Epithelial cell of prostate (primary cell): ENCODE measurements at places on chromosomes 1 and 21.

- DNase-seq: no peak
Measured at GRCh38 chr1:85847356-85847755, 139.1 kb upstream of the ZNHIT6 start.

DNA sequence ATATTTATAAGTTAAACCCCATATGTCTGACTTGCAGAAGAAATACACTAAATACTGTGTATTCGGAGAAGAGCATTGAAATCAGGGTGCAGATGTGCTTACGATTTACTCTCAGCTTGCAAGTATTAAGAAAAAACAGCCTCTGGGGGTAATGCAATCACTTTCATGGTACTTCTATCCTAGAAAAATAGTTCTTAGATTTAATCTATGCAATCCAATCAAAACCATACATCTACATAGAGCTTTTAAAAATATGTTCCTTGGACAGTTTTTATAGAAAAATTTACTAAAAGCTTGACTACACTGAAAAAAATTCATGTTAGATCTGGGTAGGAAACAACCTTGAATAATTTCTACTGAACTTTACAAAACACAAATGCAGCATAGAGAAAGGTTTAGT lies 890.3 kb upstream of the ADGRL2 start:
- DNase-seq: no peak

GRCh38 chr1:85358702-85359438 lies 82.4 kb upstream of the BCL10 start:
- DNase-seq: no peak

GRCh38 chr1:94279038-94279437 lies 41.7 kb upstream of the ARHGAP29 start:
- DNase-seq: no peak

- DNase-seq: no peak
Measured at GRCh38 chr1:58783090-58783992, 506 bp downstream of the JUN start.

- DNase-seq: no peak
Measured at GRCh38 chr1:187415065-187415464, 586.3 kb downstream of the PLA2G4A start.

- peak; percentile 94 for DNase-seq
Measured at GRCh38 chr1:23865543-23865930, 2.6 kb downstream of the FUCA1 start.

GRCh38 chr1:32893198-32894018 lies 7.1 kb downstream of the HPCA start:
- no peak for DNase-seq

DNA sequence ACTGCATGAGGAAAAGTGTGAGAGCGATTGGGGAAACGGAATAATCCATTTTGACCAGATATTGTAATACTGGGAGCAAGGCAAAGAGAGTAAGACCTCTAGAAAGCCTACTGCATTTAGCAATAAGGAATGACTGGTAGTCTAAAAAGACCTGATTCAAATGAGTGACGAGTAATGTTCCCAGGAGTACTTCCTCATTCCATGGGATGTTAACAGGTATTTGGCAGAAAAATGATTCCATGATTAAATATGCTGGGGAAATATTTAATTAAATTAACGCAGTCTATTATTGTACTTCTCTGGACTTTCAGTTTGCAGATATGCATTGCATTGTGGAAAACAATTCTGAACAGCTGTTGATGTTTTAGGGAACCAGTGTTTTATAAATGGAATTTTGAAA lies 105.5 kb downstream of the RPE65 start:
- no peak for DNase-seq

- DNase-seq: no peak
Measured at GRCh38 chr1:110519125-110519810, at the start of gene KCNA10. KCNA10 (minus strand) TSS chr1:110519175; CDS start chr1:110518787, 388 bp downstream.

DNA sequence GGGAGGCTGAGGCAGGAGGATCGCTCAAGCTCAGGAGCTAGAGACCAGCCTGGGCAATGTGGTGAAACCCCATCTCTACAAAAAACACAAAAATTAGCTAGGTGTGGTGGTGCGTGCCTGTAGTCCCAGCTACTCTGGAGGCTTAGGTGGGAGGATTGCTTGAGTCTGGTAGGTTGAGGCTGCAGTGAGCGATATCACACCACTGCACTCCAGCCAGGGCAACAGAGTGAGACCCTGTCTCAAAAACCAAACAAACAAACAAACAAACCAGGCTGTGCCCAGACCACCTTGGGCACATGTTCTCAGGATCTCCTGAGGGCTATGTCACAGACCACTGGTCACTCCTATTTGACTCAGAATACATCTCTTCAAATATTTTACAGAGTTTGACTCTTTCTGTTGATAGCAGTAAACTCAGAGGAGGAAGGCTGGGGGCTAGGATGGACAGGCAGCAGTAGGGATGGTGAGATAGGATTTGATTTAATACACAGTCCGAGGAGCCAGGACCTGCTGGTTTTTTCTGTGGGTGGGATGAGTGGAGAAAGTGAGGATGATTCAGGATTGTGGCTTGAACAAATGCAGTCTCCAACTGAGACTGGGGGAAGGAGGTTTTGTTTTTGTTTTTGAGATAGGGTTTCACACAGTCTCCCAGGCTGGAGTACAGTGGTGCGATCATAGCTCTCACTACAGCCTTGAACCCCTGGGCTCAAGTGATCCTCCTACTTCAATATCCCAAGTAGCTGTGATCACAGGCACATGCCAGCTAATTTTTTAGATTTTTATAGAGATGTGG lies 46.5 kb downstream of the OLFML3 start:
- no peak for DNase-seq

DNA sequence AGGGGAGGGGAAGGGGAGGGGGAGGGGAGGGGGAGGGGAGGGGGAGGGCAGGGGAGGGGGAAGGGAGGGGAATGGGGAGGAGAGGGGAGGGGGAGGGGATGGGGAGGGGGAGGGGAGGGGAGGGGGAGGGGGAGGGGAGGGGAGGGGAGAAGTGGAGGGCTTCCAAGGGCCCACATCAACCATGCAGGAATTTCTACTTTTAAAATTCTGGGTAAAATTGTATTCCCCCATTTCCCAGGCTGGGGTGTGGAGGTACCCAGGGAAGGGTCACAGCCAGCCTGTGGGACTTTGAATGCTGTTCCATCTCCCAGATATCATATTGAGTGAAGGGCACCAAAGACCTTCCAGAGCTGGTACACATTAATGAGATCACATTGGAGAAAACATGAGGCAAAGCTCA lies 126.9 kb upstream of the ETS2 start:
- DNase-seq: no peak

DNA sequence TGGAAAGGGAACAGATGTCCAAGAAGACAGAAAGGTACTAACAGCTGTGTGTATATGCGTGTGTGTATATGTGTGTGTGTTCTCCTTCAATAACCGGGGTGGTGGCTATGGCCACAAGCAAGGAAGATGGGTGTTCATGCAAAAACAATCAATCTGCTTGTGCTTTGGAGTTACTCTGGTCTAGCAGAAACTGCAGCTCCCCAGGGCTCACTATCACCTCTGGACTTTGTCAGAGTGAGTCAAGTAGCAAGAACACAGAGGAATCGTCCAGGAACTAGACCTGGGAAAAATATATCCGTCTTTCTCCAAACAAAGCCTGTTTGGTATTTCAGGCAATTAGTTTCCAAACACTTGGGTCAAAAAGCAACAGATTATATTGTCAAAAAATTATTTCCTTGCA lies 68.6 kb downstream of the GNG12 start:
- DNase-seq: no peak

GRCh38 chr1:41249319-41249718 lies 7.2 kb upstream of the SCMH1 start:
- DNase-seq: no peak

- no peak for DNase-seq
Measured at GRCh38 chr1:54486907-54487306, 61.1 kb upstream of the ACOT11 start.

GRCh38 chr1:64302971-64303370 lies 99.5 kb downstream of the UBE2U start:
- DNase-seq: no peak

GRCh38 chr1:176220100-176220689 lies 13.1 kb upstream of the COP1 start:
- no peak for DNase-seq

DNA sequence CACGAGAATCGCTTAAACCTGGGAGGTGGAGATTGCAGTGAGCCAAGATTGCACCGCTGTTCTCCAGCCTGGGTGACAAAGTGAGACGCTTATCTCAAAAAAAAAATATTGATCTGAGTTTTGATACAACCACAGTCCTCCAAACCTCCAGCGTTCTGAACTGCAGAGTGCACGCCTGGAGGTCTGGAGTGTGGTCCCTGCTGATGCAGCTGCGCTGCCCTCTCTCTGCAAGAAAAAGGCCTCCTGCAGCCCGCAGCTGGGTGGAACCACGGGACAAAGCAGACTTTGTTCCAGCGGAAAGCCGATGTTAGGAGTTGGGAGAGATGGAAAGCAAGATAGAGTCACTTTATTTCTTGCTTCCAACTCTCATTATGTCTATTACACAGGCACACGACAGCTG lies 144.9 kb upstream of the SOD1 start:
- no peak for DNase-seq

DNA sequence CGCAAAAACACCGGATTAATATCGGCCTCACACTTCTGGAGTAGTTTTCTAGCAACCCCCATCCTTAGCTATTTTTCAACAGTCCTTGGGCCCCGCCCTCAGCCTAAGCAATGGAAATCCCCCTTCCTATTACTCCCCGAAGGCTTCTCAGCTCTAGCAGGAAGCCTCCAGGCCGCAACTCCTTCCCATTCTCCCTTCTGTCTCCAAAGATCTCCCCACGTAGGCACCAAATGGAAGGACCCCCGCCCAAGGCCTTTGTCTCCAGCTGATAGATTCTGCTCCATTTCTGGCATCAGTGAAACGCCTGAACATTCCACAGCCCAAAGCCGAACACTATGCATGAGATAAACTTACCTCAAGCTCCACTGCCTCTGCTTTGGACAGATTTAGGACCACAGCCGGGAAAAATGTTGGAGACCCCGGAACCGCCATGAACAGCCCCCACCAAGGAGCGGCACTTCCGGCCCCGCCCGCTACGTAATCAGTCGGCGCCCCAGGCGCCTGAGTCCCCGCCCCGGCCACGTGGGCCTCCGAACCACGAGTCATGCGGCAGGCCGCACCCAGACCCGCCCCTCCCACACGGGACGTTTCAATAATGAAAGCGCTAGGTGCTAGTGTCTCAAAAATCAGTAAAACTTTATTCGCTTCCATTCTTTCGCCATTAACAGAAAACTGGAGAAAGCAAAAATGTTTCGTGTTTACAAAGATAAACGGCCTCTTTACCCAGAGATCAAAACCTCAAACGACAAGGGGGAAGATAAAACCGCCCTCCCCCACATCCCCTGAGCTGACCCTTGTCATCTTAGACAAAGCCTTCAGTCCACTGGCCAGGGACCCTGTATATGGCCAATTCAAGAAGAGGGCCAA lies at the start of gene NRAS:
NRAS (minus strand) TSS at position 468 of the 867 bp plus-strand sequence. CDS start 611 bp downstream, outside the sequence.
- no peak for DNase-seq

DNA sequence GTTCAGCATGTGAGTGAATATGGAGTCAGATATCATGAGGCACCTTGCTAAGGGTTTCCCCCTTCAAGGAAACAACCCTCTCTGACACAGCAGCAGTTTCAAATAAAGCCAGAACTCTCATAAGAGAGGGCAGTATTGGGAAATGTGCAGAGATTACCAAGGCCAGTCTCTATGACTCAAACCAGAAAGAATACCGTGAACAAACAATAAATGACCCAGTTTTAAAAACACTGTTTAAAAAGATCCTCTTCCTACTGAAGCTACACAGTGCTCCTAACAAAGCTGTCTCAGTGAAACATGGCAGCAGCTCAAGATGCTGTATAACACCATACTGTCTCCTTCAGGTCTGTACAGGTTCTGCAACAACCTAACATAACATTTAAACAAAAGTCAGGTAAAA lies 102.6 kb downstream of the KIAA0319L start:
- peak; percentile 44 for DNase-seq

DNA sequence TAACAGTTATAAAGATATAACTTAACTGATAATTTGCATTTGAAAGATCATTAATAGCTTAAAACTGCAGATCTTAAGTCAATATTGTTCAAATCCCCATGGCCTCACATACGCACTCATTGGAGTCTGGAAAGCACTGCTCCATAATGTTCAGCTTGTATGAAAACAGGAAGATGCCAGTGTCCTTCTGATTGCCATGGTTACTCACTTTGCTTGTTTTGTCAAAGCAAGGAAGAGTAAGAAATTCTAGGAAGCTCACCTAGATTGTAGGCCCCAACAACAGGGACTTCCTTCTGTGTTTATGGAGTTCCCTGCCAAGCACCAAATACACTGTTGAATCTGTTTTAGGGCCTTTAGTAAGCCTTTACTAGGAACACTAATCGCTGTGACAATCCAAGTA lies 10.9 kb downstream of the GAS5 start:
- DNase-seq: no peak

- no peak for DNase-seq
Measured at GRCh38 chr21:45873418-45873817, 108.2 kb upstream of the COL6A1 start.

DNA sequence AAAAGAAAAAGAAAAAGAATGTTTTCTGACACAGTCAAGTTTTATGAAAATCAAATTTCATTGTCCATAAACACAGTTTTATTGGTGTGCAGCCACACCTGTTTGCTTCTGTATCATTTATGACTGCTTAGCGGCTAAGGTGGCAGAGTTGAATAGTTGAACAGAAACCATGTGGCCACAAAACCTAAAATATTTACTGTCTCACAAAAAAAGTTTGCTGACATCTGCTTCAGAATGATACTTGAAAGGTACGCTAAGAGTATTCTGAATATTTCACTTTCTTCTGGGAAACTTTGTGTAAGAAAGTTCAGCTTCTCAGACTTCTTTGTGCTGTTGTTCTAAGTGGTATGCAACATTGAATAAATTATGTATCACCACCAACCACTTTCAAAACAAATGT lies 6.2 kb downstream of the KCNK1 start:
- no peak for DNase-seq

GRCh38 chr21:41808094-41808493 lies 41.2 kb upstream of the RIPK4 start:
- DNase-seq: no peak

GRCh38 chr21:45110873-45111624 lies 36.7 kb downstream of the ADARB1 start:
- no peak for DNase-seq

DNA sequence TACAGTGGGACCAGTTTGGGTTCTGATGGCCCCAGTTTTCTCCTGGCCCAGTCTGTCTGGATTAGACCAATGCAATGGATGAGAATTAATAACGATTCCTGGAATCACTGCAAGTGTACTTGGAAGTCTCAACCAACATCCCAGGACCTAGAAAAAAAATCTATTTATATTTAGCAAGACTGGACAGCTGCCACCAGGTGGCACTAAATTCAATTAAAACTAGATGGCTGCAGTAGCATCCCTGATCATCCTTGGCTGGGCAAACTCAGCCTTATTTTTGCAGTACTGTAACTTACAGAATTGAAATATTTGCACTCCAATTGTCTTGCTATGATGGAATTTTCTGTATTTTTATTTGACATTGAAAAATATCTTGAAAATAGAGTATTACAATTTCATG lies 165.7 kb downstream of the NCAM2 start:
- DNase-seq: no peak

- DNase-seq: no peak
Measured at GRCh38 chr1:10415211-10415930, 14.9 kb upstream of the CENPS start.

DNA sequence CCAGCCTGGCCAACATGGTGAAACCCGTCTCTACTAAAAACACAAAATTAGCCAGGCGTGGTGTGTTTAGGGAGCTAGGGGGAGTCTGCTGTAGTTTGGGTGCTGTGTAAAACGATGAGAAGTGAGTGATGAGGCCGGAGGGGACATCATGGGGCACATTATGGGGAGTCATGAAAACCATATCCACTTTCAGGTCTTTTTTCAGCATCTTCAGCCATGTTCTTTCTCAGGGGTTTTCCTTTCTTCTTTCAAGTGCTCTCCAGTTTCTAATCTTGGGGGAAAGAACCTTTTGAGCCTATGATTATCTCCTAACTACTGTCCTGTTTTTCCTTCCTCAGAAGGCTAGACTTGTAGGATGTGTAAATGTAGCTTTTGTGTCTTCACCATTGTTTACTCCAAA lies 14.4 kb downstream of the KDM4A start:
- DNase-seq: no peak
